Adipocyte (in vitro differentiated cells): ENCODE measurements at places on chromosomes 5 and 9.
A peak's percentile ranks its signal among the peaks of the same experiment; 100 is the strongest.

DNA sequence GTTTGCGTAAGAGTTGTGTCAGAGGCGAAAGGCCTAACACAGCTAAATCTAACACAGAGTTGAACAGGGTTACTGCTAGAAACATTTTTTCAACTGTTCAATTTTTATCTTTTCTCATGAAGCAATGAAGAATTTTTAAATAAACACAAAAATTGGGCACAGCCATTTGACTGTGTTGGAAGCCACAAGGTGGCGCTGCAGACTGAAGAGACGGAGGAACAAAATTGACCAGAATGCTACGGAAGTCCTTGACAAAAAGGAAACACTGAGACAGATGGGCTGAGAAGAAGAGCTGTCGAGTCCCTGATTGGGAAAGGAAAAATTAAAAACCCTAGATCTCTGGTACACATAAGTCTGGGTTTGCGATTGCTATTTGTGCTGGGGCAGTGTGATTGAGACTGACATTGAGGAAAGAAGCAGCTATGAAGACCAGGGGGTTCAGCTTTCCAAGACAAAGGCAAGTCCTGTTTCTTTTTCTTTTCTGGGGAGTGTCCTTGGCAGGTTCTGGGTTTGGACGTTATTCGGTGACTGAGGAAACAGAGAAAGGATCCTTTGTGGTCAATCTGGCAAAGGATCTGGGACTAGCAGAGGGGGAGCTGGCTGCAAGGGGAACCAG lies at the start of gene PCDHB9:
PCDHB9 (plus strand) TSS at position 265 of the 616 bp plus-strand sequence; CDS start at position 423, 158 bp downstream.
- DNase-seq, result peak; percentile 79

DNA sequence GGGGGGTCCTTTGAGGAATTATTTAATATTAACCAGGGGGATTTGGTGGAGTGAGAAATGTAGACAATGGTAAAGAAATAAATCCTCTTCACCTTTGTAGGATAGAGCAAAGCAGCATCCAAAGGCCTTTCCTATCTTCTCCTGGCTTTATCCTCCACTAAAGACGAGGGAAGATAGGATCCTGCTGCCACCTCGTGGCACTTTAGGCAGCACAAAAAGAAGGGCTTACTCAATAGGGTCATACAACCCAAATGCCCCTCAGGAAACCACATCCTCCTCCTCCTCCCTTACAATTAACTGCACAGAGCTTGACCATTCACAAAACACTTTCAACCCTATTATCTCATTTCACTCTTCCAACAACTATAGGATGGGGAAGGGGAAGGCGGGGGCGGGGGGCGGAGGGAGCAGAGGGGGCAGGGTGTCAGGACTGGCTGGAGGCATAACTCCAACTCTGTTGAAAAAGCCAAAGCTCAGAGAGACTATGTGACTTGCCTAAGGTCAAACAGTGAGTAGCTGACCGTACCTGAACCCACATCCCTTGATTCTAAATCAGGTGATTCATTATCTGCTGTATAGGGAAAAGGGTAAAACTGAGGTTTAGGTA lies 45.4 kb upstream of the MYOT start:
- DNase-seq, result peak; percentile 39

GRCh38 chr5:157284458-157285212 lies 18.7 kb downstream of the CYFIP2 start:
- no peak for DNase-seq

DNA sequence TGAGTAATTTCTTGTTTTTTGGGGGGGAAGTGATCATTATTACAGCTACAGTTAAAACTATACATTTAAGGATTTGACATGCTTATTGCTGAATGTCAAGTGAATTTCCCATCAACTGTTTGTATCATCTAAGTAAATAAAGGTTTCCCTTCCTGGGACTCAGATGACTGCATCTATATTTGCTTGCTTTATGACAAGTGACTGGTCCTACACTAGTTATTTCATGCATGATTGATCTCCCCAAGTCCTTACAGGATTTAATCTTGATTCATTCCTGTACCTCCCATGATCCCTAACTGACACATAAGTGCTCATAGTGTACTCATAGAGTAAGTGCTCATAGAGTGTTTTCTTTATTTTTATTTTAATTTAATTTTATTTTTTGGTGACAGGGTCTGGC lies 2.8 kb downstream of the TXNDC8 start:
- no peak for DNase-seq

DNA sequence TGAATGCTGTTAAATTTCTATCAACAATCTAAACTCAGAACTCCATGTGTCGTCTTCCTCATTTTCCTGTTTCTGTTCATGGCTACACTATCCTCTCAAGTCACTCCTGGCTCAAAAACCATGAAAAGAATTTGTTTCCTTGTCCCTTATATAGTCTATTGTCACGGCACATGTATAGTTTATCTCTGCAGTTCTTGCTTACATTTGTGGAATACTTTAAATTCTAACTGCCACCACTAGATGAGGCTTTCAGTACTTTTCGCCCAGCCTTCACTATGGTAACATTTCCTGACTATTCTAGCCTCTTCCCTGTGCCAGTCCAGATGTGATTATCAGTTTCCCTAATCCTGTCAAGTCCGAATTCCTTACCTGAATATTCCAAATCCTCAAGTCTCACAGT lies 34.6 kb downstream of the PKD2L2 start:
- peak; percentile 42 for DNase-seq

DNA sequence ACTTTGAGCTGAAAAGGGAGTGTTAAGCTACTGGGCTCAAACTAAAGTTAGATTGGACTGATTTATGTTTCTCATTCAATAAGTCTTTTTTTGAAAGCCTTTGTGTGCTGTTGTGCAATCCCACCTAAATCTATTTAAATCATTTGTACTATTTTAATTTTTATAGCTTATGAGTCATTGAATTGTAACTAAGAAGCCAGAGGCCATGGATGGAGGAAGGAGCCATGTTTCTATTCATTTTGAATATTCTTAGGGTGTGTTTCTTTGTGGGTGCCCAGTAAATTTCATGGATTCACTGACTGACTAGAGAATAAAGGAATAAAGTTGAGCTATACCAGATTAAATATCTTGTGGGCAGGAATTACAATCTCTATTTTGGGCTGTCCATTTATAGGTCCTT lies 238.5 kb downstream of the KIF4B start:
- DNase-seq, result no peak

DNA sequence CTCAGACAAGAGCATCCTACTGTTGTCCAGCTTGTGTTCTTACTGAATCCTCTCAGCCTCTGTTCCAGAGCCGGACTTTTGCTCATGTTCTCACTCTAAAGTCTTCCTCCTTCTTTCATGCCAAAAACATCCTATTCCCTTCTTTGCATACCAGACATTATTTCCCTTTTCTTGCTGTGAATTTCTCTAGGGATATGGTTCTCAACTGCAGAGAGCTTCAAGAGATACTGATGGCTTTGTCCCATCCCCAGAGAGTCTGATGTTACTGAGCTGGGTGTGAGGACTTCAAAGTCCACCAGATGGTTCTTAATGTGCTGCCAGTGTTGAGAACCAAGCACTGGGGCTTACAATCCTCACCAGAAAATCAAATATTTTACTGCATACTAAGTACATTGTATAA lies 98.6 kb upstream of the FER start:
- DNase-seq, result no peak

DNA sequence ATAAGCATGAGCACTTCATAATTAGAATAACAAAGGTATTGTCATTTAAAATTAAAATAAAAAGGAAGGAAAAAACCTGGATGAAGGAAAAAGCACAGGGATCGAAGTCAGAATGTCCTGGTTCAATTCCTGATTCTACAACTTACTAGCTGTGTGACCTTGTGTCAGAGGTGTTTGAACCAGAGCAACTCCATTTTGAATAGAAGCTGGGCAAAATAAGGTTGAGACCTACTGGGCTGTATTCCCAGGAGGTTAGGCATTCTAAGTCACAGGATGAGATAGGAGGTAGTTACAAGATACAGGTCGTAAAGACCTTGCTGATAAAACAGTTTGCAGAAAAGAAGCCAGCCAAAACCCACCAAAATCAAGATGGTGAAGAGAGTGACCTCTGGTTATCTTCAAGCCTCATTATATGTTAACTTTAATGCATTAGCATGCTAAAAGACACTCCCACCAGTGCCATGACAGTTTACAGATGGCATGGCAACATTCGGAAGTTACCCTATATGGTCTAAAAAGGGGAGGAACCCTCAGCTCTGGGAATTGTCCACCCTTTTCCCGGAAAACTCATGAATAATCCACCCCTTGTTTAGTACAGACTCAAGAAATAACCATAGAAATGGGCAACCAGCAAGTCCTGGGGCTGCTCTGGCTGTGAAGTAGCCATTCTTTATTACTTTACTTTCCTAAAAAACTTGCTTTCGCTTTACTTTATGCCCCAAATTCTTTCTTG lies 412.7 kb downstream of the PIK3R1 start:
- DNase-seq, result no peak

DNA sequence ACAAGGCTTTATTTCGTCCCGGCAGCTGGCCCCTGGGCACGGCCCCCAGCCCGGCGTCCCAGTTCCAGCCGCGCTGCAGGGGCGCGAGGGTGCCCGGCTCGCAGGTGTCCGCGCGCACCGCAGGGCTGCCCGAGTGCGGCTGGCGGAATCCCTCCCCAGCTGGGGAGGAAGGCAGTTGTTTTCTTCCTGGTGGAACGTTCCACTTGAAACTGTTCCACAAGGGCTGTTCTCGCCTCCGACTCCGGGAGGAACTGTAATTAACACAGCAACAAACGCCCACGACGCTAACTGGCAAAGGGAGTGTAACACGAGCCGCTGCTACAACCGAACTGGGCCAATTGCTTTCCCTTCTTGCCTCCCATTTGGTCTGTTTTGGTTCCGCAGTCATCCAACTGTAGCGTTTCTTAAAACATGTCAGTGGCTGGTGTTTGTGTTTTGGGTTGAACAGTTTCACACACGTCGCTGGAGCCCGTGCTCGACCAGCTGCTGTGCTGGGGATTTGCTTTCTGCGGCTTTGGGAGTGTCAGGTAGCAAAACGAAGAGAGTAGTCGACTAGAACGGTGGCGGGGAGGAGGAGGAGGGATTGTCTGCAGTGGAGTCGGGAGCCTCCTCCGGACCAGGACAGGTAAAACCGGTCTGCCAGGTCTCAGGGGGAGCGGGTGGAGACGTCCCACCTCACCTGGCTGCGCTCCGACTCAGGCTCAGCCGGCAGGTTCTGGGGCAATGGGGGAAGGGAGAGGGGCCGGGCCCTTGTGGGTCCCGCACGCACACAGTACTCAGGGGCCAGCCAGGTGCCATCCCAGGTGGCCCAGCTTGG lies 131.6 kb upstream of the NIPBL start:
- peak; percentile 59 for DNase-seq

GRCh38 chr5:54671111-54671531 lies 153.6 kb downstream of the SNX18 start:
- DNase-seq, result peak; percentile 71

GRCh38 chr9:137156567-137157375 lies 13.1 kb downstream of the LRRC26 start:
- DNase-seq, result peak; percentile 64

- peak; percentile 75 for DNase-seq
Observed at GRCh38 chr5:106399391-106399790, 1271.3 kb downstream of the EFNA5 start.

GRCh38 chr5:98975682-98976407 lies 47.0 kb upstream of the CHD1 start:
- DNase-seq, result no peak

DNA sequence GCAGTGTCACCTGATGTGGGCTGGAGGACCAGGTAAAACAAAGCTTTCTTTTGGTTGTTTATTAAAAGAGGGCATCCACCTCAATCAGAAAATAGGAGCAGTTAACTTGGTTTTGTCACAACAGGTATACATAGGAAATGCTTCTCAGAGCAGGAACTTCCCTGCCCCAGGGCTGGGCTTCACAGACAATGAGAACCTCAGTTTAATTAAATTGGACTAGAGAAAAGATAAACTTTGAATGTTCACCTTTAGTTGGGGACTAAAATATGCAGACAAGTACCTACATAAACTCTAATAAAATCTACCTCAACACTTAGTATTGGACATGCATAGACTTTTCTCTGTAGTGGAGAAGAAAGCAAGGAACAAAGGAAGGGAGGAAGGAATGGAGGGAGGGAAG lies 392.0 kb downstream of the ENC1 start:
- no peak for DNase-seq

DNA sequence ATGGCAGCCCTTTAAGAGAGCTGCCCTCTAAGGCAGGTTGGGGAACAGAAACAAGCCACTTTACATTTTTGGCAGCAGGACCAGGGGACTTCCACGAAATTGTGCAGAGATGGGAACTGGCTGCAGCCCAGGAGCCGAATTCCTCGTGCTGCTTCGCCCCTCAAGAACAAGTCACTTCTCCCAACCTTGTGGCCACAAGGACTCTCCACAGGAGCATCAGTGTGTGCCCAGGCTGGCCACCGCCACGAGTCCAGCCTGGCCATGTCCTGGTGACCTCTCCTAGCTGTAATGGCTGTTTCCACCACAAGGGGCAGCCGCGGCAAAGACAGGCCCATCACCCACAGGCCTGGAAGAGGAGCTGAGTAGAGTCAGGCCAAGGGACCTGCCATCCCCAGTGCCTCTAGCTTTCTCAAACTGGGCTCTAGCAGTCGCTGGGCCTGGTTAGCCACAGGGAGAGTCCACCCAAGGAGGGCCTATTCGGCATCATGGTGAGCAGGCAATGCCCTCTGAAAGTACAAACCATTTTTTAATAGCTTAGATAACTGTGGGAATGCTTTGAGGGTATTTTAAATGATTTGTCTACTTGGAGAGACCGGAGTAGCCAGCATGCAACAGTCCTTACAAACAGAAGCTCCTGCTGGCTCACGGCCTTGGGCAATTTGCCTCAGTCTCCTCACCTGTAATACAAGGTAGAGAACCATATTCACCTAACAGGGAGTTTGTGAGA lies 129.0 kb downstream of the COL23A1 start:
- peak; percentile 14 for DNase-seq

GRCh38 chr5:179821298-179822058 lies 773 bp downstream of the SQSTM1 start:
- DNase-seq, result peak; percentile 94

DNA sequence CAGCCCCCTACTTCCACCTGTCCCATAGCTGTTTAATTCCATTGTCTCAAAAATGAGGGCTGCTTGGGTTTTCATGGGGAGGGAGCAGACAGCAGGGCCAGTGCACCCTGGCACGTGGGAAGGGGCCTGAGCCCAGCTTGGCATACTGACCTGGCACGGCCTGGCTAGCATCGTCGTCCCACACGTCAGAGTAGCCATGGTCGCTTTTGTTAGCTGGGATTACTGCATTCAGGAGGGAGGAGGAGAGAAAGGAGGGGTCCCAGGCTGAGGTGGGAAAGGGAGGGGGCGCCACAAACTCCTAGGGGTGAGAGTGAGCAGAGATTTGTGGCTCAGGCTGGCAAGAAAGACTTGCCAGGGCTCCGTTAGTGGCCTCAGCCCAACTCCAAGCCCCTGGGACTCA lies 21.1 kb upstream of the CYSTM1 start:
- DNase-seq, result no peak

DNA sequence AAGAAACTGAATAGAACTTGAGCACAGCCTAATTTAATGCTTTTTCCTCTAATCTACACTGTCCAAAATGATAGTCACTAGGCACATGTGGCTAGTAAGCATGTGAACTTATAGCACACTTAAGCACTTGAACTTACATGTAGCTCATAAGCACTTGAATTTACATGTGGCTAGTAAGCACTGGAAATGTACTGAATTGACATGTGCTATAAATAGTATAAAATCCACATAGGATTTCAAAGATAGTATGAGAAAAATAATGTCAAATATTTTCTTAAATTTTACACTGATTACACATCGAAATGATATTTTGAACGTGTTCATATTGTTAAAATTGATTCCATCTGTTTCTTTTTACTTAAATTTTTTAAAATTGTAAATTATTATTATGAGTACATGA lies 167.3 kb downstream of the CARTPT start:
- DNase-seq, result no peak
